ENCODE measurements at places on chromosomes 2 and 18. TPM values are rescaled to one million over a fixed set of nuclear protein-coding genes. Genes with fewer than 3 reads are reported as not detected.

DNA sequence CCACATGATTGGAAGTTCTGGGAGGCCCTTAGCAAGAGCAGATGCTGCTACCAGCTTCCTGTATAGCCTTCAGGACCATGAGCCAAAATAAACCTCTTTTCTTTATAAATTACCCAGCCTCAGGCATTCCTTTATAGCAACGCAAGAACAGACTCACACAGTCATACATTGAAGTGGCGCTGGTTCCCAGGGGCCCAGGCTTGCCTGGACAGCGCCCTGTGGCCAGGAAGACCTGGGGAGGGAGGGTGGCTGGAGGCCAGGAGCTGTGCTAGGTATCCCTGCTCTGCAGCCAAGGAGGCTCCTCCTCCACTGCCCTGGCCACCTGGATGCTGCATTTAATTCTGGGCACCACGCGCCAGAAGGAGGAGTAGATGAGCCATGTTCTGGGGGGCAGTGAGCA, 98.1 kb downstream of the AGAP1 start:
- H3K4me1 ChIP-seq, result no peaks in the 10 kb centered on the region
- no peaks in the 10 kb centered on the region for H3K36me3 ChIP-seq
- no peak overlapping the region for H3K27ac ChIP-seq
- H3K27me3 ChIP-seq, result no peaks in the 10 kb centered on the region
- H3K4me3 ChIP-seq, result no peak overlapping the region

The MAB21L4 gene
- not detected for total RNA-seq

GRCh38 chr2:42084231-42084671, 36.4 kb downstream of the PKDCC start:
- H3K4me1 ChIP-seq, result peaks cover 5% of the 10 kb centered on the region
- no peak overlapping the region for H3K27ac ChIP-seq
- peaks cover 3% of the 10 kb centered on the region for H3K27me3 ChIP-seq
- no peak overlapping the region for H3K4me3 ChIP-seq
- H3K36me3 ChIP-seq, result no peaks in the 10 kb centered on the region
- no peak for DNase-seq

The MPP4 gene
- 0.15 TPM for total RNA-seq

DNA sequence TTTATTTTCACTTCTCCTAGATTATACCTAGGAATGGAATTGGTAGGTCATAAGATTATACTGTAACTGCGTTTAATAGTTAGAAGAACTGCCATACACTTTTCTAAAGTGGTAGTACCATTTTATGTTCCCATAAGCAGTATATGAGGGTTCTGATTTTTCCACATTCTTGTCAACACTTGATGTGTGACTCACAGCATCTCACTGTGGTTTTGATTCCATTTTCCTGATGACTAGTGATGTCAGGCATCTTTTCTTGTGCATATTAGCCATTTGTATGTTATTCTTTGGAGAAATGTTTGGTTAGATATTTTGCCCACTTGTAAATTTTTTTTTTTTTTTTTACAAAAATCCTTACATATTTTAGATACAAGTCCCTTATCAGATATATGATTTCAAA, 2.3 kb downstream of the DCAF17 start:
- H3K27ac ChIP-seq, result no peak overlapping the region
- no peak overlapping the region for H3K4me3 ChIP-seq
- peaks cover 10% of the 10 kb centered on the region for H3K4me1 ChIP-seq
- H3K36me3 ChIP-seq, result peaks cover 35% of the 10 kb centered on the region
- no peaks in the 10 kb centered on the region for H3K27me3 ChIP-seq

- no peak overlapping the region for H3K4me3 ChIP-seq
- no peak overlapping the region for H3K27ac ChIP-seq
- H3K4me1 ChIP-seq, result no peaks in the 10 kb centered on the region
- no peaks in the 10 kb centered on the region for H3K36me3 ChIP-seq
- H3K27me3 ChIP-seq, result no peaks in the 10 kb centered on the region
- DNase-seq, result no peak
Observed at GRCh38 chr2:215833531-215834162, 179.7 kb downstream of the MREG start.

DNA sequence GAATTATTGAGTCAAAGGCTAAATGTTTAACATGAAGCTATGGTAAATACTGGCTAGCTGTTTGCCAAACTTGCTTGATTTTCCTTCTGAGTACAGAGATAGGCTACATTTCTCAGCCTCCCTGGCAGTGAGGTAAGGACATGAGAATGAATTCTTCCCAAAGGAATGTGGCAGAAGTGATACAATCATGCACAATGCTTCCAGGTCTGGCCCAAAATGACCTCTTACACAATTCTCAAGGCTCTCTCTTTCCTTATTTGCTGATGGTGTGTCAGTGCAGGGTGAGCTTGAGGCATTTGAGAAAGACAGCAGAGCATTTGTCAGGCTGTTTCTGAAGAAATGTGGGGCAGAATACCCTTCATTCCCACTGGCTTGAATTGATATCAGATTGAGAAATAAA, 95.6 kb upstream of the NABP1 start:
- H3K27me3 ChIP-seq, result no peaks in the 10 kb centered on the region
- no peak for DNase-seq

GRCh38 chr18:55346387-55346786, 241.6 kb downstream of the TCF4 start:
- H3K27me3 ChIP-seq, result no peaks in the 10 kb centered on the region
- no peaks in the 10 kb centered on the region for H3K36me3 ChIP-seq
- H3K4me3 ChIP-seq, result no peak overlapping the region
- no peak for DNase-seq
- no peaks in the 10 kb centered on the region for H3K4me1 ChIP-seq

GRCh38 chr2:112996635-112997034, 8.6 kb upstream of the IL36A start:
- peaks cover 2% of the 10 kb centered on the region for H3K27me3 ChIP-seq
- H3K36me3 ChIP-seq, result no peaks in the 10 kb centered on the region
- peak; percentile 92 for DNase-seq
- no peak overlapping the region for H3K27ac ChIP-seq
- peaks cover 10% of the 10 kb centered on the region for H3K4me1 ChIP-seq
- H3K4me3 ChIP-seq, result no peak overlapping the region

The CD226 gene
- 151 TPM for total RNA-seq

GRCh38 chr2:158716121-158716791, 78.9 kb upstream of the DAPL1 start:
- H3K27me3 ChIP-seq, result no peaks in the 10 kb centered on the region
- no peak overlapping the region for H3K4me3 ChIP-seq
- no peak for DNase-seq
- H3K27ac ChIP-seq, result no peak overlapping the region
- H3K36me3 ChIP-seq, result no peaks in the 10 kb centered on the region
- no peaks in the 10 kb centered on the region for H3K4me1 ChIP-seq

The MERTK gene
- 0.38 TPM for total RNA-seq

GRCh38 chr2:219918254-219918653, 290.8 kb downstream of the SLC4A3 start:
- no peaks in the 10 kb centered on the region for H3K4me1 ChIP-seq
- no peak overlapping the region for H3K4me3 ChIP-seq
- no peaks in the 10 kb centered on the region for H3K36me3 ChIP-seq
- no peak for DNase-seq
- no peak overlapping the region for H3K27ac ChIP-seq
- H3K27me3 ChIP-seq, result no peaks in the 10 kb centered on the region

The EFR3B gene
- not detected for total RNA-seq

DNA sequence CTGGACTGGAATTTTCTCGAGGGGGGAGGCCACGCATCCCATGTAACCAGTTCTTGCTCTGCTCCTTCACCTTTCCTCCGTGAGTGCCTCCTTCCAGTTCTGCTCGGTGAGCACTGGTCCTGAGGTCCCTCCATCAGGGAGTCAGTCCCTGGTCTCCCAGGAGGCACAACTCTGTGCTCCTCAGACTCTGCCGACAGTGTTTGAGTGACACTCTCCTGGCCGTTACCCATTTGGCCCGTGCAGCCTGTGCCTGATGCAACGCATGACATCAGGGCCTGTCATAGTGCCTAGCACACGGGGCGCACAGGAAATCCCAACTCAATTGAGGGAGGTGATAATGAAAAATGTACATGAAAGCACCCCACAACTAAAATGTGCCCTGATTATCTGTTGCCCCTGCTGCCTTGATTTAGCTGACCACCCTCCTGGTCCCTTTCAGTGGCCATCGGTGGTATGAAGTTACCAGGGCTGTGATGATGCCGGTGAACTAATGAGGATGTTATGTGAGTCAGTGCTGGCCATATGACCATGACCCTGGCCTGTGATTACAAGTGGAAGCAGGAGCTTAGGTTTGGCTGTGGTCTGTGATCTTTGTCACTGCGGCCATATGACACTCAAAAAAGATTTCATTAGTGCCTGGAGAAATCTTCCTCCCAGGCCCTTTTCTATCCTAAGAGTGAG, 144.6 kb downstream of the TDRD15 start:
- DNase-seq, result no peak
- H3K27me3 ChIP-seq, result no peaks in the 10 kb centered on the region
- no peaks in the 10 kb centered on the region for H3K36me3 ChIP-seq
- H3K4me1 ChIP-seq, result no peaks in the 10 kb centered on the region
- no peak overlapping the region for H3K27ac ChIP-seq

The UNC50 gene
- 32.1 TPM for total RNA-seq

The GREB1 gene
- total RNA-seq, result 2.5 TPM

GRCh38 chr2:148896136-148896535, 21.1 kb downstream of the KIF5C start:
- H3K36me3 ChIP-seq, result no peaks in the 10 kb centered on the region
- no peak overlapping the region for H3K27ac ChIP-seq
- H3K27me3 ChIP-seq, result peaks cover 4% of the 10 kb centered on the region
- no peaks in the 10 kb centered on the region for H3K4me1 ChIP-seq
- DNase-seq, result no peak
- H3K4me3 ChIP-seq, result no peak overlapping the region

The VWA3B gene
- not detected for total RNA-seq

Measured in natural killer cell (primary cell).